ENCODE measurements at places on chromosomes 3 and 15.
A peak's percentile ranks its signal among the peaks of the same experiment; 100 is the strongest.

DNA sequence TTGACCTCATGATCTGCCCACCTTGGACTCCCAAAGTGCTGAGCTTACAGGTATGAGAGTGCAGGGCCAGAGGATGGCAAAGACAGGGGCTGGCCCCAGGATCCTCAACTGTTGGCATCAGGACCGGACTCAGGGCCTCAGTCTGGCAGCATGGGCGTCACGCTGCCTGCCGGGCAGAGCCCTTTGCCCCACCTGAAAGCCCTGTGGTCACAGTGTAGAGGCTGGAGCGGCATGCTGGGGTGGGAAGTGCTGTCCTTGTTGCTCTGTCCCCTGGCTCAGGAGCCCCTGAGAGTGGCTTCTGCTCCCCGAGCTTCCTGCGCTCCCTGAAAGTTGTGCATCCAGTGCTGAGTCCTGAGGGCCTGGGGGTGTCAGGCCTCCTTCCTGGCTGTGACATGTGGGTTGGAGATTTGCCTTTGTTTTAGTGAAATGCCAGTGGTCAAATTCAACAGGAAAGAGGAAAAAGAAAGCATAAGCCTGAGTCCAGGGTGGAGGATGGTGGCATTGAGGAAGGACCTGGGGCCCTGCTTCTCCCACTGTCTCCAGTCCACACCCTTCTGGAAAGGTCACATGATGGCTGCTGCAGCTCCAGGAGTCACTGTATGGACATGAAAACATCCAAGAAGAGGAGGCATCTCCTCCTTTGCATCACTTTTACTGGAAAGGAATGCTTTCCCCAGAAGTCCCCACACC lies 147.2 kb downstream of the OR4M2 start:
- DNase-seq, result no peak

DNA sequence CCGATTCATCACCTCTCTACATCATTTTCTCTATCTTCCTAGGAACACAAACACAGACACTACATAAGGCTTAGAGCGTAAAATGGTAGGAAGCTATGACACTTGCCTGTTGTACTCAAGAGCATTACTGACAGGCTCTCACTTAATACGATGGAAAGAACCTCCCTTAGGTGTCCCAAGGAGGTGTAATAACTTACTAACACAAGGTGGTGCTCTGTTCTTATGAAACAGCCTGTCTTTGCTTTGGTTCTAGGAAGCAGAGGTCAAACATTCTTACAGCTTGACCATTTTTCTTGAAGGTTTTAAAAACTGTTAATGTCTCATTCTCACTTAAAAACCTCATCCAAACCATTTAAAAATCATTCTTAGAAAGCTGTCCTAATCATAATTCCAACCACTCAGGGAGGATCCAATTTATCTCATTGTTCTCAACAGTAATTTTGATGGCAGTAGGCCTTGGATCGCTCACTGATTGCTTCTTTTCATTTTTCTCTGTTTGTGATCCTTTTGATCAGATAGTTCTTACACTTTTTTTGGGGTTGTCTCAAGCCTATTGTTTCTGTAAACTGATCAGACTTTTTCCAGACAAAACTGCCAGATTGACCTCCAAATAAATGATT lies 317.8 kb upstream of the AGTR1 start:
- no peak for DNase-seq

GRCh38 chr3:140443073-140443472 lies 234.8 kb upstream of the TRIM42 start:
- DNase-seq, result no peak

DNA sequence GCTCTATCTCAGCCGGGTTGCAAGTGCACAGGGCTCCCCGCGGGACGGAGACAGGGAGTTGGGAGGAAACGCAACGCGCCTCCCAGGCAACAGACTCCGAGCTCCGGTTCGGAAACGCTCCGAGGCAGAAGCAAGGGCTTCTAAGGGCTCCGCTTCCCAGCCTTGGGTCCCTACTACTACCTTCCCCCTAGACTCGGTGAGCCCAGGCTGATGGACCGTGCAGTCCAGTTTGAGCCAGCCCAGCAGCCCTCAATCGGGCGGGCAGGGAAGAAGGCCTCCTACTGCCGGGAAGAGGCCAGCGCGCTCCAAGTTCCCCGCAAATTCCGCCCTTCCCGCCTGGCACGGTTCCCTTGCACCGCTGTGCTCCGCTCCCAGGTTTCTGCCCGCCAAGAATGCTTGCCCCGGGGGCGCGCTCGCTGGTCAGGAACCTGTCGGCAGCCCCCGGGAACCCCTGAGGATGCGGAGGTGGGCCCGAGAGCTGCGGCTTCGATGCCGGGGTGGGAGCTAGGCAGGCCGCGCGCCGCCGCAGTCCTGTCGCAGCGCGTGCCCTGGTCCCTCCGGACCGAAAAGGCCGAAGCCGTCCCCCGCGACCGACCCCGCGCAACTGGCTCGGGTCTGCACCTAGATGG lies 728 bp downstream of the TRANK1 start:
- peak; percentile 51 for DNase-seq

DNA sequence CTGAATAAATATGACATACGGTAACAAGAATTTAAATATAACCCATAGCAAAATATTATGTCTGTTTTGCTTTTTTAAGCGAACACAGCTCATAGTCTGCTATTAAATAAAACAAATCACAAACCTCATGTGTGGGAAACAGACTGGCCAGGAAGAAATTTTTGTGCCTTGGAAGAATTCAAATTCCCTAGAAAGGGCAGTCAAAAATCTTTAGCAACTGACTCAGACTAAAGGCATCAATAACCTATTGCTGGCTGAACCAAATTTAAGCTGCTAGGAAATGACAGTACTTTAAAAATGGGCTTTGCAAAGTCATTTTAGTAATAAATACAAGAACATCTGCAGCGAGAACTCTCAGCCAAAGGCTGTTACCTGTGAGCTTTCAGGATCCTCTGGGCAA lies 151.4 kb downstream of the PLD1 start:
- DNase-seq, result no peak

- DNase-seq, result no peak
Measured at GRCh38 chr3:149547954-149548668, 73.6 kb downstream of the TM4SF4 start.

DNA sequence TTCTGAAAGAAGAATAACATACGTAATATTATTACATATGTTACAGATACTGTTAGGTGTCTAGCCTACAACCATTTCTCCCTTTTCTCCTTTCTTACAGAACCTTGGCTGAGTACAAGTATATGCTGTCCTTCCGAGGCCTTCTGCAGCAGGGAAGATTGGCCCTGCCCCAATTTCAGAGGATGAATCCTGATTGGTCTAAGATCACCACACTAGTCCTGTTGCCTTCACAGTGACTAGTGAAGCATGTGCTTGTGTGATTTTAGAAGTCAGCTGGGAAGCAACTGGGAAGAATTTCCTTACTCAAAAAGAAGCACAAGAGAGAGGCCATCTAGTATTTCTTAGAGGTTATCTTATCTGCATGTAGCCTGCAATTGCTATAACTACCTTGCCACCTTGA lies 30.6 kb upstream of the MECOM start:
- no peak for DNase-seq

- no peak for DNase-seq
Measured at GRCh38 chr15:57147621-57148020, 228.7 kb upstream of the CGNL1 start.

GRCh38 chr3:183038757-183039156 lies 58.4 kb upstream of the DCUN1D1 start:
- no peak for DNase-seq

- DNase-seq, result no peak
Measured at GRCh38 chr3:98553753-98554152, 22.0 kb downstream of the GPR15 start.

DNA sequence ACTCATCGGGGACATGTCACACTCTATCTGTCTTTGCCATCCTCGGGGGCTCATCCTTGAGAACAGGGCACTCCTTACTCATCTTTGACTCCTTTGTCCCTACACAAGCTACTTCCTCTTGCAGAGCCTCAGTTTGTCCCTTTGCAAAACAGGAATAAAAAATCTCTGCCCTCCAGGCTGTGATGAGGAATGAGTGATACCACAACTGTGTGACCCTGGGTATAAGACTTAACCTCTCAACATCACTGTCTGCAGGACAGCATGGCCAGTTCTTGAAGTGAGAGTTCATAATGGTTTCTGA lies 48.5 kb downstream of the IQSEC1 start:
- no peak for DNase-seq

DNA sequence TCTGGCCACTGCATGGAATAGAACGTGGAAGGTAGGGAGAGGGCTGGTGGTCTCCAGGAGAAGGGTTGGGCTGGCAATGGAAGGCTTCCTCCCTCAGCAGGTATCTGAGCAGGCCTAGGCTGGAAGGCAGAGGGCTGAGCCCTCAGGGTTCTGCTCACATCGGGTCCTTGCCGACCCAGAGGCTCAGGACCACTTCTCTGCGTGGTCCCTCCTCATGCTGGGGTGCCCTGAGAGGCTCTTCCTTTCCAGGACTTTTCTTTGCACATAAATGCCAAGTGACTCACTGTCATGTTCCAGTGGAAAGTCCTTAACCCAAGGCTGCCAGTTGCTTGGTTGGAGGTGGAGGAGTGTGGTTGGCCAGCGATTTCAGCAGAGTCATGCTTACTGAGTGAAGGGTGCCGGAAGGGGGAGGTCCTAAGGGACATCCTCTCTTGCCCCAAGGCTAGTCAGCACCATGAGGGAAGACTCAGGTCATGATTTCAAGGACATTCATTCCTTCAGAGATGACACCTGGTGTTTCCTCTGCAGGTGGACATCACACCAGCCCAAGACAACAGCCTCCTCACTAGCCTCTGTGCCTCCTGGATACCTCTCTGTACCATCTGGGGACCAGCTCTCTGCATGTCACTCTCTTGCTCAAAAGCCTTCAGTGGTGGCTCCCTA lies 8.2 kb downstream of the SLC6A6 start:
- no peak for DNase-seq

DNA sequence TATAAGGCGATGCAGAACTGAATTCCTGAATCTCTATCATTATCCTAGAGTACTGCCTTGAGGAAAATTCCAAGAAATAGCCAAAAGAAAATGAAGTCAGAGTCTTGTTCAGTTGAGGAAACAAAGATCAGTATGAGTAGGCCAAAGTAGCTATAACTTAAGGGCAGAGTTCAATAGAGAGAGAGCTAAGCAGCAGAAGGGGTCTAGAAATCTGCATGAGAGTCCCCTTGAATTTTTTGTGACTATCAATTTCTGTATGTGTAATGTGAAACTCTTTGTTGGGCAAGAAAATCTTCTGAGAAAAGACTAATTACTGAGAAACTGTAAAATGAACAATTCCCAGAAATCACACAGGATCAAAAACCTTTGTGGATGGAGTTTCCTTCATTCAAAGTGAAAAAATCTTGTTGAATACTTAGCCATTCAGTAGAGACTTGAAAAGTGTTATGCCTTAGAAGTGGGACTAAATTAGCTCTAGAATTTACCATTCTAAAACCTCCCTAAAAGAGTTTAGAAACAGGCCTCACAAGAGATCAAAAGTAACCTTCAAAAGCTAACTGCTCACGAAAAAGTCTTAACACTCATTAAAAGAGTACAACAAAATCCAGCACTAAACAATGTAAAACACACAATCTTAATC lies 43.1 kb upstream of the FNDC3B start:
- DNase-seq, result no peak

DNA sequence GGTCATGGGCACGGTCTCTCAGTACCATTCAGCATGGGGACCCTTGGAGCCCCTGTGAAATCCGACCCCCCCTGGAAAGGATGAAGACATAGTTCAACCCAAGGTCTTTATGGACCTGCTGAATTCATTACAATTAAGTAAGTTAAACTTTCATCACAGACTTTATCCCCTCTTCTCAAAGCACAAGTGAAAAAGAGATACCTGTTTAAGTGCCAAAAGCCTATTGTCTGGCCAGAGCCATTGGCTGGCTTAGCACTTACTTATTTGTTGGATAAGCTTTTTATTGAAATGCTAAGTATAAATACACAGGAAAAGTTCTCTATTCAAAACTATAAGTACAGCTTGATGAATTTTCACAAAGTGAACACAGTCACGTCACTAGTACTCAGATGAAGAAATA lies 128.4 kb upstream of the NR2E3 start:
- no peak for DNase-seq

DNA sequence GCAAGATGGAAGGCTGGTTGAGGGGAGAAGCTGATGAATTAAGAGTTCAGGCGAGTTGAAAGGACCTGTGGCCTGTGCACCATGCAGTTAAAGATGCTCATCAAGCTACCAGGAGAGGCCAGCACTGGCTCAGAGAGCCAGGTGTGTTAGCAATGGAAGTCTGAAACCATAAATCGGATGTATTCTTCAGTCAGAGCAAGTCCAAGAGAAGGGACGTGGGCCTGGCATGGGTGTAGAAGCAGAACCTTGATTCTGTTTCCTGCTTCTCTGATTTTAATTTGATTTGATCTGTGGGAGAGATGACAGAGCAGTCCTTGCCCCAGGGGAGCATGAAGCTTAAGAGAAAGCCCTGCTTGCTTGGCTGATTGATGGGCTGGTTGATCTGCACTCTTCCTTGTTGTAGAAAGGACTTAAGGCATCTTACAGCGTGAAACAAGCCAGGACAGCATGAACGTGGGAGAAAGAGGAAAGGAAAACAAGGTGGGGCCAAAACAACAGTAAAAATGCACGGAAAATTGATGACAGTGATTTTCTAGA lies 10.9 kb downstream of the TM6SF1 start:
- DNase-seq, result no peak

GRCh38 chr3:14403619-14404155 lies 1.3 kb downstream of the SLC6A6 start:
- DNase-seq, result no peak

DNA sequence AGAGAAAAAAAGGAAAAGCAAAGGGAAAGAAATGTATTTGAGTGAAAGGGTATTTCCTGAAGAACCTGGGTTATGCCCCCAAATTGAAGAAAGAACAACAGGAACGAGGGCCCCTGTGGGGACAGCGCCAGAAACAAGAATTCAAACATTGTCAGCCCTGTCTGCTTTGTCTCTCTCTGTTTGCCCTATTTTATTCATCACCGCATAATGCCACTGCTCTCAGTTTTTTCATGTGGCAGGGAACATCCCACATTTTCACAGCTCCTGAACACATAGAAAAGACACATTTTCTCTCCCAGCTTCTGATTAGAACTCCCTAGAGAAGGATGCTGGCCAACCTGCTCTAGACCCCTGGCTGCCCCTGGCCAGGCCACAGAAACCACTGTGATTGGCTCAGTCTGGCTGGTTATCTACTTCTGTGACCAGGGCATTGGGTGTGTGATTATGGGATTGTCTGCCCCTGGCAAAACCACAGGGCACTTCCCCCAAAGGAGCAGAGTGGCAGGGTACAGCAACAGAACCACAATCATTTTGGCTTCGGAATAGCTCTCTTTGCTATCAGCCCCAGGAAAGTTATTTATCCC lies 31.3 kb upstream of the CCDC54 start:
- DNase-seq, result peak; percentile 25

DNA sequence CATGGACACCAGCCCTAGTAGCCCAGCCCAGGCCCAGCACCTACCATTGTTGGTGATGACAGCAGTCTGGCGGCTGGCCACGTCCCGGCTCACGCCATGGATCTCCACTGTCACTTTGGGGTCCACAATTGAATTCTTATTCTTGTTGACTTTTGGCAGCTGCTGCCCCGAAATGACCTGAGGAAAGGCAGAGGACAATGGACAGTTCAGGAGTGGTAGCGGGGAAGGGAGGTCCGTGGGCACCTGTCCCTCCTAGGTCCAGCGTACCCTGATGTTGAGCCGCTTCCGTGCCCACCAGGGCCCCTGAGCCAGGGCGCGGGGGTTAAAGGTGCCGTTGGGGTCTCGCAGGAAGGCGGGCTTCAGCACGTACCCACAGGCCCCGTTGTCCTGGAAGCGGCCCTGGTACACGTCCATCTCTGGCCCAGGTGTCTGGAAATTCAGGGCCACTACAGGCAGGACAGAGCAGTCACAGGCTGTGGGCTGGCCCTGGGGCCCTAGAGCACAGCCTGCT lies 17.7 kb downstream of the VILL start:
- no peak for DNase-seq
